Activated CD4-positive, alpha-beta memory T cell treated with anti-CD3 and anti-CD28 coated beads, Interleukin-2, amount 10 ng/mL, durations not matched to agents 7 days and 5 days (primary cell): ENCODE measurements at places on chromosomes 7 and 10. TPM values are rescaled to one million over a fixed set of nuclear protein-coding genes. Genes with fewer than 3 reads are reported as not detected.

GRCh38 chr7:123865517-123866117 is 20.6 kb downstream of the HYAL4 start:
- DNase-seq: peak; percentile 39

DNA sequence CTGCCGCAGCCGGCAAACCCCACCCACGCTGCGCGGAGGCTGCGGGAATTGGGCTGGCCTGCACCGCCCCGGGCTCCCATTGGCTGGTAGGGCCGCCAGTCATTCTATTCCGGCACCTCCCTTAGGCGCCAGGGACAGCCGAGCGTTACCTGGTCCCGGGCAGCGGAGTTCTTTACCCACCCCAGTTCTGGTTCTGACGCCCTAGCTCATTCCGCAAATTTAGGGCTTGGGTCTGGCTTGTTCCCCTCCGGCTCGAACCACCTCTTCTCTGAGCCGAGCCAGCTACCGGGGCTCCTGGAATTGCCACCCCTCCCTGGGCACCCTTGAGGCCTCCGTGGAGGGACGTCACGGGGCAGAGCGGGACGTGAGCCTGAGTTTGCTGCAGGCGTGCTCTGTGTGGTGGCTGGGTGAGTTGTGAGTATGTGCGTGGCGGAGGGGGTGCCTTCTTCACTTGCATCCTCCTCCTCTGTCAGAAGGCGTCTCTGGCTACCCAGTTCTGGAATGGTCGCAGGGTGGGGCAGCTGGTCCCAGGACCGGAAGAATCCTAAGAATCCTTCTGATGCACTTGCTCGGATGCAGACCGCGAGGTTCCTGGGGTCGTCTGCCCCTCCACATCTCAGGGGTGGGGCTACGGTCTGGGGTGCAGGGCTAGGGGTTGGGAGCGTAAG is at the start of the genes PDZD7 and SFXN3:
TSS of gene PDZD7 (minus strand) at position 2 of the 668 bp plus-strand sequence. CDS start 910 bp downstream, outside the sequence.
TSS of gene SFXN3 (plus strand) at position 107 of the 668 bp plus-strand sequence. CDS start 3,461 bp downstream, outside the sequence.
- DNase-seq: peak; percentile 97

DNA sequence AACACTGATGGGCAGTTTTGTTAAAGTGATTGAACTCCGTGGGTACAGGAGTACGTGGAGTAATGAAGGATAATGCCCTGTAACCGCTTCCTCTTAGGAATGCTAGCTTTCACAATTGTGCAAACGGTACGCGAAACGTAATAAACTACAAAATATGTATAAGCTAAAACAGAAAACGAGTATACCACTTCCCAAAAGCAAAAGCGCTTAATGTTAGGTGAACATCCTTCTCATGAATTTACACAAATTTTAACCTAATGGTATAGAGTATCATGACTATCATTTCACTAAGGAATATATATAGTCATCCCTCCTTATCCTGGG is 395 bp upstream of the ZNF25 start:
- DNase-seq: no peak

- peak; percentile 29 for DNase-seq
These were observed at the start of gene SEMA4G for GRCh38 chr10:100969187-100970075. Gene SEMA4G (plus strand): TSS chr10:100969504. CDS start chr10:100972913, 3,409 bp downstream.

DNA sequence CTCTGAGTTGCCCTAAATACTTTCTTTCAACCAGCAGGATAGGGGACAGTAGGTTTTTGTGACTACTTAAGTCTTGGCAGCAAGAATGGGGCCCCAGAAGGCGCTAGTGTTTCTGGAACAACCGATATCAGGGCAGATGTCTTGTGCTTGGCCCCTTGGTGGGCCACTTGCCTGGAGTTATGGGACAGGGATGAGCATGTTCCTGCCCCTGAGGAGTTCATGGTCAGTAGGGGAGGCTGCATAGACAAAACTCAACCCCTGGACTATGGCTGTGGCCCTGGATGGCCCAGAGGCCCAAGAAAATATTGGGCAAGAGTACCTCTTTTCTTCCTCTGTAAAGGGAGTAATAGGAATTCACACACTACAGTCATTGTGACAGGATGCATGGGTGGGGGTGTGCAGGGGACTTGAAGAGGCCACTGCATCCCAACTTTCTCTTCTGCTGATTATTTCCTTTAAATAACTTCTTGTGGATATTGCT is 57.7 kb upstream of the IGFBP3 start:
- DNase-seq: no peak

DNA sequence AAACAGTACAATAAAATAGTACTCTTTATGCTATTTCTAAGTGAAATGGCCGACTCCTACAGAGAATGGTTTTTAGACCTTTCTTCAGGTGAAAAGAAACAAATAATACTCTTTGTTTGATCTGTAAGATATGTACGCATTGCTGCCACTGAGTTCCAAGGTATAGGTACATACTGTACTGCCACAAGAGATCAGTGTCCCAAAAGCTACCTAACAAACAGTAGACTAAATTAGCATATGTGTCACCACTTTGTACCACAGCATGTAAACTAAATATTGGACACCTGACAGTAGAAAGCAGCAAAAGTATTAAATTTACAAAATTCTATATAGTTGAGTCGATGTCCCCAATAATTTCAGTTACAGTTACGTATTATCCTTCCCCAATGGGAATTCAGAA is 14.4 kb downstream of the MTPN start:
- DNase-seq: no peak

- DNase-seq: no peak
These were observed 122.3 kb downstream of the SGMS1 start for GRCh38 chr10:50501478-50501877.

EVX1 gene
- total RNA-seq: not detected

MUC3A gene
- not detected for total RNA-seq

OR9A2 gene
- total RNA-seq: not detected

TSPAN33 gene
- 0.48 TPM for total RNA-seq

ZNF117 gene
- 4.6 TPM for total RNA-seq

MEOX2 gene
- total RNA-seq: not detected

SKAP2 gene
- 12.8 TPM for total RNA-seq
